ENCODE measurements at places on chromosomes 2 and 18.

DNA sequence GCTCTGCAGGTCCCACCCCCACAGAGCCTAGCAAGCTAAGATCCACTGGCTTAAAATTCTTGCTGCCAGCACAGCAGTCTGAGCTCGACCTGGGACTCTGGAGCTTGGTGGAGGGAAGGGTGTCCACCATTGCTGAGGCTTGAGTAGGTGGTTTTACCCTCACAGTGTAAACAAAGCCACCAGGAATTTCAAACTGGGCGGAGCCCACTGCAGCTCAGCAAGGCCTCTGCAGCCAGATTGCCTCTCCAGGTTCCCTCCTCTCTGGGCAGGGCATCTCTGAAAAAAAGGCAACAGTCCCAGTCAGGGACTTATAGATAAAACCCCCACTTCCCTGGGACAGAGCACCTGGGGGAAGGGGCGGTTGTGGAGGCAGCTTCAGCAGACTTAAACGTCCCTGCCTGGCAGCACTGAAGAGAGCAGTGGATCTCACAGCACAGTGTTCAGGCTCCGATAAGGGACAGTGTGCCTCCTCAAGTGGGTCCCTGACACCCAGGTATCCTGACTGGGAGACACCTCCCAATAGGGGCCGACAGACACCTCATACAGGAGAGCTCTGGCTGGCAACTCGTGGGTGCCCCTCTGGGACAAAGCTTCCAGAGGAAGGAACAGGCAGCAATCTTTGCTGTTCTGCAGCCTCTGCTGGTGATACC lies 20.0 kb upstream of the NEMP2 start:
- DNase-seq = no peak

DNA sequence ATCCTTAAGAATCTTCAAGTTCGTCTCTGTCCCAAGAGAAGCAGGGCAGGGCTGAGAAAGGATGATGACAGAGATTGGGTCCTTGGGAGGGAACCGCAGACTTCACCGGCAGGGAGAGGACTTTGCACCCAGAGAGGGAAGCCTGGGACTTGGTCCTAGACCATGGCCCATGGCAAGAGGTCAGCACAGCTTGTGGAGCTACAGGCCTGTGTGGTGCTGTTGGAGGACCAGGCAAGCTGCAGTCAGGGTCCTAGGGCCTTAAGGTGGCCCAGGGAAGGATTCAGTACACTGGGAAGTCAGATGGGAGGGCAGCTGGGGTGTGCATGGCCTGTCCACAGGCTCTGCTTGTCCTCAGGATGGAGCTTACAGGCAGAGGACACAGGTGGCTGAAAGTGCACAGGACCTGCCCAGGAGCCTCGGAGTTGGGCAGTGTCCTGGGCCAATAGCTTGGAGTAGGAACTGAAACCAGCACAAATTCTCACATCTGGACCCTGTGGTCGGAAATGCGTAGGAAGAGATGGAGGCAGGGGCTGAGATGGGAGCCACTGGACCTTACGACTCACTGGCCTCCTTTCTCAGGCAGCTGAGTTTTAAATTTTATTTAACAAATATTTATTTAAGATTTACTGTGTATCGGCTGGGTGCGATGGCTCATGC lies 56.4 kb upstream of the TCF7L1 start:
- DNase-seq = no peak

- DNase-seq = no peak
These were observed 305.7 kb upstream of the PKDCC start for GRCh38 chr2:41741951-41742595.

GRCh38 chr2:183089192-183089851 lies 10.8 kb downstream of the DUSP19 start:
- no peak for DNase-seq

DNA sequence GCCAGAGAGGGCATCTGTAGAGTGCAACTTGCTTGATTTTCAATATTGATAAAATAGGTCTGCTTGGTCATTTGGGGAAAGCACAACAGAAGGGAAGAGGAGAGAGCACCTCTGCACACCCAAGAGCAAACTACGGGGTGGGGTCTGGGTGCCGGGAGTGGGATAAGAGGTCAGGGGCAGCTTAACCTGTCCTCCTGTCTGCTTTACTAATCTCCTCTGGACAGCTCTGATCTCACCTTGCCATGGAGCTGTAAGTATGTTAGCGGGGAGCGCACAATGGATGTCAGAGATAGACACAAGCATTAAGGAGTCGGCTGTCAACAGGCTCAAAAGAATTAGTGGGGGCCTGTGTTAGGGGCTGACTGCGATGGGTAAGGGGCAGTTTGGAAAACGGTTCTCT lies 328.7 kb downstream of the CYRIA start:
- no peak for DNase-seq

DNA sequence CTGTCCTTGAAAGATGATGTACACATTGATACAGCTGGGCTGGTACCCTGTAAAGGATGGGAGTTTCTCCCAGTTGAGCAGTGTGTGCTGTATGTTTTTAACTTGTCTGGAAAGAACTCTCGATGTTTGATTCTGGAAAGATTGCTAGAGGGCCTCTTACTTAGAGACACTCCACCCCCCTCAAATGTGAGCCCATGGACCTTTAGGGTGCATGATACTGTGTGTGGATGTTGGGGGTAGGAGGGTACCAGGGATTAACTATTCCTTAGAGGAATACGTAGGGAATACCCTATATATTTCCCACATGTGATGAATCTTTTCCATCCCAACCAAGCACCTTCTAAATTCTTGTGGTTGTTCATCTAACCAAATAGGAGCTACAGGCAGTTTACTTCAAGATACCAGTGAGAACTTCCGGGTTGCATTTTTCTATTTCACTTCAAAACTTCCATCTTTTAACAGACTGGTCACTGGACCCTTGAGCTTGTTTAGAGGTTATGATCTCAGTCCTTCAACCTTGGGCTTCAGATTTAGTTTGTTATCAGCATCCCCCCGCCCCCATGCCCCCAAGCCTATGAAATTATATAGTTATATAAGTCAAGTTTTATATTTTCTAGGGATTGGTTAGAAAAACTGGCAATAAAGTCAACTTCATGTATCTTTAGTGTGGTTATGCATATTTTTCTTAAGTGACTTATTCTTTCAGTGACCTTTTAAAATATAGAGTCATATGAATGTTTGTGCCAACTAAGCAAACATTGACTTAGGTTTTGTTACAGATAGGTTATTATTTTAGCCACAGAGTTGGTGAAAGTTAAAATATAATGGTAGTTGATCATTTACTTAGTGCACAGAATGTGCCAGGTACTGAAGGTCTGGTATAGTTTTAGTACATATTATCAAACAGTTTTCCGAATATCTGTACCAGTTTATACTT lies 18.2 kb downstream of the AFTPH start:
- DNase-seq = no peak

- DNase-seq = no peak
These were observed 304.1 kb upstream of the ERBB4 start for GRCh38 chr2:212842544-212843185.

DNA sequence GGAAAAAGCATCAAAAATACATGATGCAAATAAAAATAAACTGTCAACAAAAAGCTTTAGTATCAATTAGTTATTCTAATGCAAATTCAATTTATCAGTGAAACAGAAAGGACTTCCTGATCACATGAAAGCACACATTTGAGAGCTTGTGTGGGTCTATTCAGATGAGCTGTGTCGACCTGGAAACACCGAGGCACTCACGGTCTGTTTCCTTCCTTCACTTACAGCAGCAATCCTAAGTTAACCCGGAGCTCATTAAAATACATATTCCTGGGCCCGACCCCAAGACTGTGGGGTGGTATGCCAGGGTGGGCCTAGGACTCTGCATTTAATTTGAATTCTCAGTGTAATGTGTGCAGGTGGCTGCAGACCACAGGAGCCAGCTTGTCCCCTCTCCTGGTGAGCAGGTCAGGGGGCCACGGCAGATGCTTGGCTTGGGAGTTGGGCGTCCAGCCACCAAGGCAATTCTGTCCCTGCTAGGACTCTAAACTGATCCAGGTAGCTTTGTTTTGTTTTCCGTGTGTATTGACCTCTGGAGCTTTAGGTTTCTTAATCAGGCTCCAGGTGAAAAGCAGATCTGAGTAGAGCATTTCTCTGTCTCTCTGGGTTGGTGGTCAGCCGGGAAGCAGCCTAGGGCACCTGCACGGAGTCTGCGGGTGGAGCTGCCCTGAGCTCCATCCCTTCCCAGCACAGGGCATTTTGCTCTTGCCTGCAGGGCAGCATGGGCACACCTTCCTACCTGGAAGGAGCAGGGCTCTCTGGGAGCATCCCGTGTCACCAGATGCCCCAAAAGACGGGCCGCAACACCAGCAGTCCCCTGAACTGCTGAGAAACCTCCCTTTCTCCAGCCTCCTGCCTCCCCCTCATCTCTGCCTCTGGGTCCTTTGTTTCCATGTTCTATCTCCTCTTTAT lies 9.0 kb downstream of the MBP start:
- DNase-seq = no peak

DNA sequence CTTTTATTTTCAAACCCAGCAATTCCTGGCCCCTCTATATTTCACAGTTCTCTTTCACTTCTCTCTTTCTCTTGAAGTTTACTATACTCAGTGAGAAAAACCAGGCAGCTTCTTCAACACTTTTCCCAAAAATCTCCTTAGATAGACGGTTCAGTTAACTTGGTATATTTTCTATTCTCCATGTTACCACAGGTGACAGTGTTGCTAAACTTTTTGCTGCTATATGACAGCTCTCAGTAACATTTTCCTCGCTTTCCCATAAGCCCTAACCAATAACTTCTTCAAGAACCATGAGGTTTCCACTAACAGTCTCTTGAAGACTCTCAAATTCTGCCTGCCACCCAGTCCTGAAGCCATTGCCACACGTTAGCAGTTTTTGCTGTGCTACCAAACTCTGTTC lies 45.8 kb downstream of the CYBRD1 start:
- no peak for DNase-seq

GRCh38 chr18:36610258-36610657 lies 218.5 kb downstream of the TPGS2 start:
- DNase-seq = no peak

GRCh38 chr18:14768241-14768640 lies 20.3 kb downstream of the ANKRD30B start:
- DNase-seq = no peak

DNA sequence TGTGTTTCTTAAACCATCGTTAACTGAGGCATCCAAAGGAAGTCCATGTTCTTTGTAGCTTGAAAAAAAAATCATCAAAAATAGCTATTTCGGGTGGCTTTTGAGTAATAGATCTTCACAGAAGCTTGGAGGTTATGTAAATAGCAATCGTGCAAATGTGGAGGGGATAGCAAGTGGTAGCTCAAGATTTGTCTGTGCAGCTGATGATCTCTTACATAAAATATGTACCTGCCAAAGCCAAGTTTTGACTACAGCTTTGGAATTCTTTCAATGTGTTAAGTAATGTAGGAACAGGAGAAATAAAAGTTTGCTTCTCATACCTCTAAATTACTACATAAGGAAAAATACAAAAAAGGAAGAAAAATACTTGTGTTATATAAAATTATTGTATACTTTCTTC lies 1432.0 kb downstream of the DPP10 start:
- no peak for DNase-seq

DNA sequence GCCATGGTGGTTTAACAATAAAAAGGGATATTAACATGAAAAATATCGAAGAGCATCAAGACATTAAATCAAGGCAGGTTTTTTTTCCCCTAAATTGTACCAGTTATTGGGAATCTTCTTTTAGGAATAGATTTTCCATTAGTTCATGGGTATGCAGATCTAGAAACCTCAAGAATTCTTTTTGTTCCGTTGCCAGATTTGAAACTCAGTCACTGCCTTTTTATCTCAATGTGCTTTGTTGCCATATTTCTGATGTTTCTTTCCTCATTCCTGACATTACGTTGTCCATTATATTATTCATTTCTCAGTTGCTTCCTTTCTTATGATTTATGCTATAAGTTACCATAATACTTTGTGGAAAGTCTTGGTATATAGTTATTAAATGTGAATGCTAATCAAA lies 162.2 kb downstream of the CD226 start:
- DNase-seq = no peak

- DNase-seq = no peak
These were observed 213.4 kb downstream of the RND3 start for GRCh38 chr2:150274108-150274507.

DNA sequence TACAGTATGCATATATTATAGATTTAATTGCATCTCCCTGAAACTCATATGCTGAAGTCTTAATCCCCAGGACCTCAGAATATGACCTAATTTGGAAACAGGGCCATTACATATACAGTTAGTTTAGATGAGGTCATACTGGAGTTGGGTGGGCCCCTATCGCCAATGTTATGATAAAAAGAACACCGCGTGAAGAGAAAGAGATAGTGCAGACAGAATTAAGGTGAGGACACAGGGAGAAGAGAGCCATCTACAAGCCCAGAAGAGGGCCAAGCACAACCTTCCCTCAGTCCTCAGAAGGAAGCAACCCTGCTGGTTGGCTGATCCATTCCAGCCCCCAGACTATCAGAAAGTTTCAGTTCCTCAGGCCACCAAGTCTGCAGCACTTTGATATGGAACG lies 311.9 kb upstream of the RAB6C start:
- no peak for DNase-seq

DNA sequence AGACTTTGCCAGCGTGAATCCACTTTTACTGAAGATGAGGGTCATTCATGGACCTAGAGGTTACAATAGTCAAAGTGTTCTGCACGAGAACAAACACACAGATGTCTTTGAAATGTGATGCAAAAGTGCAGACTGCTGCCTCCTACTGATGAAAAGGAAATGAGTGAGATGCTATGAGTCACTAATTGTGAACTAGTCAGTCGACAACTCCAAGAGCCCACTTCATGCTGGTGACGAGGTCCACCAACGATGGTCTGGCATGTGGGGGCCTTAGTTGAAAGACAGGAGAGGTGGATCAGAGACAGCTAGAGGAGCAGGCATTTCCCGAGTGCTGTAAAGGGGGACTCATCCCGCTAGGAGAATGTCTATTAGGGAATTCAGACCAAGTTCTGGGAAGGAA lies 17.1 kb upstream of the ZNF236 start:
- no peak for DNase-seq

DNA sequence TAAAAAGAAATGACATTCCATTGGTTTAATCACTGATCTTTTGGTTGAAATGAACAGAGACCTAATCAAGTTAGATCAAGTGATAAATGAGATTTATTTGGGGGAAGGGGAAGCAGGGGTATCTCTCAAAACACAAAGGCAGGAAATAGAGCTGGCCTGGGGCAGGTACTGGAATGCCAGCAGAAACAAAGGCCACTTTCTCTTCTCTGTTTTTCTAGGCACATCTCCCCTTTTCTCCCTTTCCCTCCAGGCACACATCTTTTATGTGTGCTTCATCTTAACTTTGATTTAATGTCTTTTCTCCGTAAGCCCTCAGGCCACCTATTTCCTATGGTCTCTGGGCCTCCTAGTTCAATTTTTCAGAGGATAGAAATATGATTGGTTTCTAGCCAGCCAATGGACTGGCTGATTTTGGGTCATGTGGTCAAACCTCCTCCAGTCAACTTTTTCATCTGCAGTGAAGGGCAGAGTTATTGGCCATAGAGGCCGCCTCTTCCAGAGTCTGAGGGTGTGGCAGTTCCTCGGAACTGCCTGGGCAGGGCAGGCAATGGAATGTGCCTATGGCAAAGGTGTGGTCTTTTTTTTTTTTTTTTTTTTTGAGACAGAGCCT lies 58.9 kb upstream of the FAM136A start:
- no peak for DNase-seq

Measured in stimulated activated CD4-positive, alpha-beta T cell treated with anti-CD3 and anti-CD28 coated beads, TNF-alpha, amount 100 ng/mL, for 1 hour (primary cell).